ENCODE measurements at places on chromosomes 13 and 19. TPM values are rescaled to one million over a fixed set of nuclear protein-coding genes. Genes with fewer than 3 reads are reported as not detected.

GRCh38 chr13:25291691-25292090, 4.4 kb upstream of the MTMR6 start:
- no peak overlapping the region for H3K27ac ChIP-seq
- H3K4me3 ChIP-seq = no peak overlapping the region
- H3K4me1 ChIP-seq = no peaks in the 10 kb centered on the region
- peaks cover 56% of the 10 kb centered on the region for H3K27me3 ChIP-seq
- no peaks in the 10 kb centered on the region for H3K36me3 ChIP-seq
- no peak for DNase-seq

DNA sequence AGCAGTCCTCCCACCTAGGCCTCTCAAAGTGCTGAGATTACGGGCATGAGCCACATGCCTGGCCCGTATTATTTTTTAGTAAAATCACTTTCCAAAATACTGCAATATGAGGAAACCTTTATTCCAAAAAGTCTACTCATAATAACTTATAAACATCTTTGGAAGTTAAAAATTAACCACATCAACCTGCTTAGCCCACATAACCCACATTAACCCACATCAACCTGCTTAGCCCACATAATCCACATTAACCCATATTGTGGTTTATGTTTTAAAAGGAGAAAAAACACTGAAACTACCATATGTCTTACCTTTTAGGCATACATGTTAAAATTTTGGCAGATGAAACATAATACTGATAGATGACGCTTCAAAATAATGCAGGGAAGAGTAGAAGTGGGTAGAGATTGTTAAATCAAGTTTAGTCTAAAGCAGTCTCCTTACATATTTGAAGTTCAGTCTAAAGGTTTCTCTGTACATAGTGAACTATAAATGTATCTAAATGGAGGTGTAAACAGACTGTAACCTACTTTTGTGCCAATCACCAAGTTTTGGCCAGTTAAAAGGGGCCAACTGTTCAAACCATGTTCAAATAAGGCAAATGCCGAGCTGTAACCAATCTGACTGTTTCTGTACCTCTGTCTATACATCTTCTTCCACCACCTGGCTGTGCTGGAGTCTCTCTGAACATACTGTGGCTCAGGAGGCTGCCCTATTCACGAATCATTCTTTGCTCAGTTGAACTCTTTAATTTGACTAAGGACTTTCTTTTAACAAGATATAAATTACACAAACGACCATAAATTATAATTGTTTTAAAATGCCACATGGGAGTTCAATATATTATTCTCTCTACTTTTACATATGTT, 14.5 kb downstream of the KPNA3 start:
- DNase-seq = no peak
- no peaks in the 10 kb centered on the region for H3K27me3 ChIP-seq
- no peak overlapping the region for H3K4me3 ChIP-seq
- no peaks in the 10 kb centered on the region for H3K36me3 ChIP-seq
- no peak overlapping the region for H3K27ac ChIP-seq
- no peaks in the 10 kb centered on the region for H3K4me1 ChIP-seq

GRCh38 chr19:13634658-13635057, 128.4 kb upstream of the CACNA1A start:
- H3K27ac ChIP-seq = no peak overlapping the region
- H3K4me3 ChIP-seq = no peak overlapping the region
- H3K36me3 ChIP-seq = no peaks in the 10 kb centered on the region
- H3K27me3 ChIP-seq = no peaks in the 10 kb centered on the region
- no peak for DNase-seq

GRCh38 chr13:73351730-73352129, 292.9 kb downstream of the KLF5 start:
- no peak overlapping the region for H3K27ac ChIP-seq
- no peaks in the 10 kb centered on the region for H3K27me3 ChIP-seq
- no peaks in the 10 kb centered on the region for H3K4me1 ChIP-seq
- DNase-seq = no peak
- no peak overlapping the region for H3K4me3 ChIP-seq
- H3K36me3 ChIP-seq = no peaks in the 10 kb centered on the region

DNA sequence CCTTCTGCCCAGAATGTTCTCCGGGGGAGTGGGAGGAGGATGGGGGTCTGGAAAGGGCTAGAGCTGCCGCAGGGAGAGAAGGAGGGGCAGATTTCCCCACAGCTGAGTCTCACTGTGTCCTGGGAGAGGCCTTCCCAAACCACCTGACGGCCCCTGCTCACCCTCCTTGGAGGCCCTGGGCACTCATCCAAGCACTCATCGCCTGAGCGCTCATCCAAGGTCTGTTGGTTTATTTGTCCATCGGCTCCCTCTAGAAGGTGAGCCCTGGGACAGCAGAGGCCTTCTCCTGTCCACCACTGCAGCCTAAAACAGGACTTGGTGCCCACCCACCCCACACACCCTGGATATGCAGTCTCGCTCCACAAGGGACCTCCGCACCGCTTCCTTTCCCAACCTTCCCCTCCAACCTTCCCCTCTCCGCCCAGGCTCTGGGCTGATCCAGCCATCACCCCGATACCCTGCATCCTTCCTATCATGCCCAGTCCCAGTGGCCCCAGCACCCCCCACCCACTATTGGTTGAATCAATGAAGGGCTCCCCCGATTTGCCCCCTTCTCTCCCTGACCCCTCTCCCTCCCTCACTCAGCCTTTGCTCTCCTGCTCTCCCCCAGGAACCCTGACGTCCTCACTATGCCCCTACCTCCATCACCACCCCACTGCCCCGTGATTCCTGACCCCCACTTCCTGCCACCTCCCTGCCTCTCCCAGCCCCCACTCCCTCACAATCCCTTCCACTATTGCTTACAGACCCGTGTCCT, 1.7 kb downstream of the UBXN6 start:
- H3K4me3 ChIP-seq = peak overlapping the region; percentile 69
- H3K4me1 ChIP-seq = peaks cover 16% of the 10 kb centered on the region
- no peaks in the 10 kb centered on the region for H3K27me3 ChIP-seq
- peak; percentile 48 for DNase-seq
- no peaks in the 10 kb centered on the region for H3K36me3 ChIP-seq
- H3K27ac ChIP-seq = no peak overlapping the region

GRCh38 chr19:33052352-33052972, 12.2 kb downstream of the RHPN2 start:
- H3K4me3 ChIP-seq = no peak overlapping the region
- H3K27ac ChIP-seq = no peak overlapping the region
- peaks cover 22% of the 10 kb centered on the region for H3K4me1 ChIP-seq
- H3K36me3 ChIP-seq = no peaks in the 10 kb centered on the region
- H3K27me3 ChIP-seq = no peaks in the 10 kb centered on the region

DNA sequence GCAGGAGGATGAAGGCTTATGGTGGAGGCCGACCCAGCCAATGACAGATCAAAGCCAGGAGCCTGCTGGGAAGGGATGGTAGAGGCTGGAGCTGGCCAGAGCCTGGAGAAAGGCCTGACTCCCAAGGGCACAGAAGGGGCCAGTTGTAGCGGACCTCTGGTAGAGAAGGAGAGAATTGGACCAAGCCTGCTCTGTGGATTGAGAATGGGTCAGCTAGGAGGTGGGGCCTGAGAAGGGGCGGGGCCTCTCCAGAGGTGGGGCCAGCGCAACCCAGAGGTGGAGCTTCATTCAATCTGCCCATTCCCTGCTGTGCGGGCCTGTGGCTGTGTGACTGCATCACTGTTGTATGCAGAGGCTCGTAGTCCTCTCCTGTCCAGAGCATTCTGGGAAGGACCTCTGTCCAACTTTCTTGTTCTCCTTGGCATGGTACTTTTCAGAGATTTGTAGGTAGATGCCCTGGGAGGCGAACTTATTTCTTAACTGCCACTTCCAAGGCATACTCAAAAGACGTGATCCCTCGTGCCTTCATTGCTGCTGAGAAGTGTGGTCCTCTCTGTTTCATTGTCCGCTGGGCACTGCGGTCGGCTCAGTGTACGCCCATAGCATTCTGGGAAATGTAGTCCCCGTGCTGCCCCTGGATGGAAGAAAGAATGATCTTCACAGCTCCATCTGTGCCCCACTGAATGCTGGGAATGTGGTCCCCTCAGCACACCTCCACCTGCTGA, 6.7 kb downstream of the GRIN2D start:
- peaks cover 37% of the 10 kb centered on the region for H3K27me3 ChIP-seq
- DNase-seq = peak; percentile 75
- peaks cover 18% of the 10 kb centered on the region for H3K4me1 ChIP-seq
- no peaks in the 10 kb centered on the region for H3K36me3 ChIP-seq

DNA sequence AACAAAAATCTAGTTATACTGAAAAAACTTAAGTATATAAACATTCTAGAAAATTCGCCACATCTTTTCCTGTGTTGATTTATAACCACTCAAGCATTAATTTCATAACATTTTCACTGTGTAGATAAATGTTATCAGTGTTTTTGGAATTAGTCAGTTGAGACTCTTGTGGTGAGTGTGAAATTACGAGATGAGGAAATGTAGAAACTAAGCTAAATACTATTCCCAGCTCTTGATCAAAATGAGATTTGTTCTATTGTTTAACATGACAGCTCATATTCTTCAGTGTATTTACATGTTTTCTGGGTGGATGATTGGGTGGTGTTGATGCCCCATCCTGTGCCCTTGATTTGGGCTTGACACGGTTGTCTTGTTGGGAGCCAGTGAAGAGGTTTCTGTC, 406.8 kb downstream of the DACH1 start:
- H3K4me1 ChIP-seq = no peaks in the 10 kb centered on the region
- no peak overlapping the region for H3K27ac ChIP-seq
- H3K4me3 ChIP-seq = no peak overlapping the region
- H3K36me3 ChIP-seq = no peaks in the 10 kb centered on the region
- DNase-seq = no peak
- no peaks in the 10 kb centered on the region for H3K27me3 ChIP-seq

- no peak overlapping the region for H3K4me3 ChIP-seq
- no peaks in the 10 kb centered on the region for H3K27me3 ChIP-seq
- H3K27ac ChIP-seq = no peak overlapping the region
- DNase-seq = peak; percentile 66
- no peaks in the 10 kb centered on the region for H3K36me3 ChIP-seq
Measured at GRCh38 chr13:38223089-38223488, 126.6 kb upstream of the UFM1 start.

DNA sequence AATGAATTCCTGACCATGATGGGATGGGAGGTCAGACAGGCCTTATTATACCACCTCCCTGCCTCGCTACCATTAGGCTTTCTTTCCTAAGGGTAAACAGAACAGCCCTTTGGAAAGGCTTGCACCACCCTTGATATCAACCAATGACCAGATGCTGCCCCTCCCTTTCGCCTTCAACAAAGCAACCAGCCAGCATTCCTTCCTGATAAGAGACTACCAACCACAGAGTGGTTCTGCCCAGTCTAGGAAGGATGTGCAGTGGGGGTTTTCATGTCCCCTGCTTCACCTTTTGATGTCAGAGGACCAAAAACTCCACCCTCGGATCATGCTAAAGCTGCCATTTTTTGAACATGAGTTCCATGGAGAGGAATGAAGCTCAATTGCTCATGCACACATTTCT, 21.7 kb downstream of the TEX30 start:
- H3K4me1 ChIP-seq = no peaks in the 10 kb centered on the region
- no peak overlapping the region for H3K4me3 ChIP-seq
- no peaks in the 10 kb centered on the region for H3K36me3 ChIP-seq

- no peak overlapping the region for H3K4me3 ChIP-seq
- H3K27me3 ChIP-seq = no peaks in the 10 kb centered on the region
- H3K27ac ChIP-seq = no peak overlapping the region
- H3K4me1 ChIP-seq = peaks cover 36% of the 10 kb centered on the region
Measured at GRCh38 chr19:5157186-5157585, 183.4 kb downstream of the PTPRS start.

- H3K4me3 ChIP-seq = no peak overlapping the region
- H3K27ac ChIP-seq = no peak overlapping the region
- H3K36me3 ChIP-seq = no peaks in the 10 kb centered on the region
- DNase-seq = no peak
- no peaks in the 10 kb centered on the region for H3K27me3 ChIP-seq
- H3K4me1 ChIP-seq = no peaks in the 10 kb centered on the region
Measured at GRCh38 chr19:29337029-29337428, 124.1 kb upstream of the UQCRFS1 start.

GRCh38 chr13:37163641-37164265, 58.3 kb upstream of the CSNK1A1L start:
- no peak overlapping the region for H3K27ac ChIP-seq
- no peak overlapping the region for H3K4me3 ChIP-seq
- no peak for DNase-seq
- no peaks in the 10 kb centered on the region for H3K36me3 ChIP-seq
- no peaks in the 10 kb centered on the region for H3K27me3 ChIP-seq

DNA sequence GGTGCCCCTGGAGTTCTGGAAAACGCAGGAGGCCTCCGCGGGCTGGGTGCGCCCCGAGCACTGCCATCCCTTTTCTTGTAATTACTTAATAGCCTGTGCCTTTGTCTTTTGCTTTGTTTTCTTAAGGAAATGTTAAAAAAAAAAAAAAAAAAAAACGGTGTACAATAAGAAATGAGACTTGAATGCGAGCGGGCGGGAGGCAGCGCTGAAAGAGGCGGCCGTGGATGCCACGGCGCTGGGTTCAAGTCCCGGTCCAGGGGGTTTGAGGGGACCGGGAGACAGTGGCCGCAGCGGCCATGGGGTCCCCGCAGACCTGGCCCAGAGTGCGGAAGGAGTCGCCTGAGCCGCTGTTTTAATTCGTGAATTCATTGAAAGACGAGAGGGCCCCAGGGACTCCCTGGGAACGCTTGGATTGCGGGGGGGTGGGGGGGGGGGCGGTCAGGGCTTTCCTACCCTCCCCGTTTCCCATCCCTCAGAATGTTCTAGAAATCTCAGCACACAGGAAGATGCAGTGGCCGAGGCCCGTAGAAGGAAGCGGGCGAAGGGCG, 349.2 kb upstream of the ARGLU1 start:
- peaks cover 64% of the 10 kb centered on the region for H3K4me1 ChIP-seq
- H3K4me3 ChIP-seq = peak overlapping the region; percentile 46
- DNase-seq = peak; percentile 42
- no peaks in the 10 kb centered on the region for H3K27me3 ChIP-seq
- H3K36me3 ChIP-seq = no peaks in the 10 kb centered on the region
- H3K27ac ChIP-seq = peak overlapping the region; percentile 85

GRCh38 chr13:32415019-32415418, 12.9 kb downstream of the N4BP2L1 start:
- no peak overlapping the region for H3K27ac ChIP-seq
- H3K4me3 ChIP-seq = no peak overlapping the region
- H3K27me3 ChIP-seq = peaks cover 16% of the 10 kb centered on the region
- DNase-seq = peak; percentile 51
- no peaks in the 10 kb centered on the region for H3K36me3 ChIP-seq
- peaks cover 6% of the 10 kb centered on the region for H3K4me1 ChIP-seq

IGFL3 gene
- not detected for total RNA-seq

ZNF723 gene
- not detected for total RNA-seq

ARL11 gene
- 0.12 TPM for total RNA-seq

LYPD5 gene
- total RNA-seq = 0.12 TPM

POLR1D gene
- 106 TPM for total RNA-seq

LGALS7 gene
- not detected for total RNA-seq
